Lower lobe of right lung (tissue), 2 donors: ENCODE measurements at places on chromosomes 3 and 15. TPM values are rescaled to one million over a fixed set of nuclear protein-coding genes. Genes with fewer than 3 reads are reported as not detected.

DNA sequence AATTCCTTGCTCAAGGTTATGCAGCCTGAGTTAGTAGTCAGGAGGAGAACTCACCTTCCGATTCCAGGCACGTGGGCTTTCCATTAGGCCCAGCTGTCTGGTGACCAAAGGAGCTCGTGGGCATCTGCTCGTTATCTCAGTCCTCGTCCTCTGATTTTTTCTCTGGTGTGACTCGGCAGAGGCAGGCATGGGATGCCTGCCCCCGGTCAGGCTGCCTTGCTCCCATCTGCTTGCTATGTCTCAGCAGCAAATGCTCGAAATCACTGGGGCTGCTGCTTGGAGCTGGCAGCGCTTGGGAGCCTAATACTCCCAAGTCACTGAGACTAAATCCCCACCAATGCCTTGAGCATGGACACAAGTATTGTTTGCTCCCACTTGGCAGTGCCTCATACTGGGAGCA lies 84.5 kb upstream of the NMNAT3 start:
- DNase-seq = no peak
- H3K4me3 ChIP-seq = no peak overlapping the region
- no peaks in the 10 kb centered on the region for H3K4me1 ChIP-seq
- H3K27me3 ChIP-seq = no peaks in the 10 kb centered on the region

GOLGA6C gene
- not detected for total RNA-seq

CTXN2 gene
- total RNA-seq = not detected

BDH1 gene
- 12.4 TPM for total RNA-seq

SAMMSON gene
- not detected for total RNA-seq

- peak overlapping the region; percentile 92 for H3K27ac ChIP-seq
- H3K4me3 ChIP-seq = peak overlapping the region; percentile 91
- peaks cover 22% of the 10 kb centered on the region for H3K4me1 ChIP-seq
These were observed 615 bp downstream of the VPS18 start for GRCh38 chr15:40894681-40895448.

TUSC7 gene
- not detected for total RNA-seq

RASGRP1 gene
- total RNA-seq = 2.3 TPM

TGFBR2 gene
- total RNA-seq = 289 TPM

DNA sequence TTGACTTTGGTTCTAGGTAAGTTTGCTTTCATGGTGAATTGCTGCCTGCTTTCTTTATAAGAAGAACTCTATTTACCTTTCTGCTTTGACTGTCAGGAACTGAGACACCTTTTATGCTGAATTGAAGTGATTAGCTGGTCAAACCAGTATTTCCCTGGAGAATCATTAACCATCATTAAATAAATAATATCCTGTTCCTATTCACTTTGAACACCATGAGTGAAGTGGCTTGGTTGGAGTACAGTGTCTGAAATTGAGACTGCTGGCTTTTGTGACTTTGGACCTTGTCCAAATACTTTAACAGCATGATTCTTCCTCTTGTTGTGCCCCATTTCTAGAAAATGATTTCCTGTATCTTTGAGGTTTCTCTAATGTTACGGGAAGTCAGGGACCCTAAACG lies 5.6 kb upstream of the TMEM62 start:
- peaks cover 19% of the 10 kb centered on the region for H3K4me1 ChIP-seq
- no peak overlapping the region for H3K4me3 ChIP-seq
- H3K27me3 ChIP-seq = no peaks in the 10 kb centered on the region
- DNase-seq = no peak
- H3K27ac ChIP-seq = peak overlapping the region; percentile 28
